Adipose tissue (tissue), 3 donors: ENCODE measurements at places on chromosomes 1 and 21. TPM values are rescaled to one million over a fixed set of nuclear protein-coding genes. Genes with fewer than 3 reads are reported as not detected.

Gene SERPINC1
- 0.09 TPM for polyA plus RNA-seq

Gene CSF3R
- polyA plus RNA-seq: 74.0 TPM

Gene MTMR11
- 1.4 TPM for polyA plus RNA-seq

Gene THEMIS2
- 26.1 TPM for polyA plus RNA-seq

Gene ERVH48-1
- polyA plus RNA-seq: not detected

Gene GSTM1
- polyA plus RNA-seq: not detected

Gene S100A8
- polyA plus RNA-seq: 51.8 TPM

Gene LIN9
- polyA plus RNA-seq: 1.2 TPM

Gene RIPPLY3
- polyA plus RNA-seq: 0.02 TPM

Gene FMO3
- 0.59 TPM for polyA plus RNA-seq

Gene ZBTB37
- 1.1 TPM for polyA plus RNA-seq

Gene CCDC181
- not detected for polyA plus RNA-seq

Gene LAMC2
- polyA plus RNA-seq: 3.8 TPM

Gene C8B
- polyA plus RNA-seq: not detected

Gene LRRC8B
- polyA plus RNA-seq: 8.0 TPM

Gene VAV3
- 6.6 TPM for polyA plus RNA-seq

Gene ANGEL2
- polyA plus RNA-seq: 18.6 TPM

Gene KCNA2
- polyA plus RNA-seq: 0.45 TPM

Gene CACHD1
- 3.5 TPM for polyA plus RNA-seq

Gene SLC45A3
- polyA plus RNA-seq: 1.6 TPM

Gene KRTAP8-1
- polyA plus RNA-seq: not detected

Gene NDUFV3
- 24.0 TPM for polyA plus RNA-seq

Gene C21orf91
- polyA plus RNA-seq: 7.1 TPM

Gene WNT2B
- 1.3 TPM for polyA plus RNA-seq

Gene GABPB2
- 12.4 TPM for polyA plus RNA-seq

Gene KCNE1
- 3.4 TPM for polyA plus RNA-seq

Gene LAPTM5
- polyA plus RNA-seq: 106 TPM

Gene OXCT2
- polyA plus RNA-seq: not detected

Gene AGT
- 21.5 TPM for polyA plus RNA-seq

Gene TACSTD2
- polyA plus RNA-seq: 56.5 TPM

Gene CELA3A
- 5.3 TPM for polyA plus RNA-seq

Gene SEMA4A
- 9.5 TPM for polyA plus RNA-seq

Gene CFHR4
- polyA plus RNA-seq: not detected

Gene AGRN
- 21.5 TPM for polyA plus RNA-seq

Gene CDC42BPA
- polyA plus RNA-seq: 11.7 TPM

Gene BATF3
- 0.85 TPM for polyA plus RNA-seq

Gene CASZ1
- polyA plus RNA-seq: 3.4 TPM

Gene FCRL6
- polyA plus RNA-seq: 0.08 TPM

Gene ANKRD35
- 8.0 TPM for polyA plus RNA-seq

Gene CELA2B
- not detected for polyA plus RNA-seq
